Peyer's patch (tissue), 4 donors: ENCODE measurements at places on chromosomes 13 and 19. TPM values are rescaled to one million over a fixed set of nuclear protein-coding genes. Genes with fewer than 3 reads are reported as not detected.
A peak's percentile ranks its signal among the peaks of the same experiment; 100 is the strongest.

The TUBB4A gene
- not detected for total RNA-seq

The ZNF28 gene
- 9.5 TPM for total RNA-seq

The SYNE4 gene
- total RNA-seq, result 0.67 TPM

The PSG3 gene
- not detected for total RNA-seq

The ZNF560 gene
- not detected for total RNA-seq

The VSTM2B gene
- total RNA-seq, result not detected

The ATP4B gene
- not detected for total RNA-seq

GRCh38 chr13:113970810-113971470 lies 2.9 kb downstream of the C13orf46 start:
- H3K4me1 ChIP-seq, result no peaks in the 10 kb centered on the region
- no peak overlapping the region for H3K4me3 ChIP-seq
- no peaks in the 10 kb centered on the region for H3K27me3 ChIP-seq
- H3K27ac ChIP-seq, result no peak overlapping the region

DNA sequence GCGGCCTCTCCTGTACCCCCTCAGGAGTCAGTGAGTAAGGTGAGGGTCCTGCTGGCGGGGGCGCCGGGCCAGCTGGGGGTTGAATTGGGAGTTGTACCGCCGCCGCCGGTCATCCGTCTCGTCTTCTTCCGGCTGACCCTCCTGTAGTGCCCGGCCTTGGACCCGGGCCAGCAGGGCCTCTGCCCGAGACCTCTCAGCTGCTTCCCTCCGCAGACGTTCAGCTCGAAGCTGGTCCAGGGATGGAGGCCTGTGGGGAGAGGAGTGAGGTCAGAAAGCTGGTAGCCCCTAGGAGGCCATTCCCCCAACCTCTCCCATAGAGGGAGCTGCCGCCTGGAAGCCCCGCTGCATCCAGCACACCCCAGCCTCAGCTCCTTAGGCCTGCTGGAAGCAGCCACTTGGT lies 3.8 kb downstream of the LENG1 start:
- no peak overlapping the region for H3K4me3 ChIP-seq
- no peaks in the 10 kb centered on the region for H3K36me3 ChIP-seq
- H3K27ac ChIP-seq, result no peak overlapping the region
- peaks cover 11% of the 10 kb centered on the region for H3K4me1 ChIP-seq
- no peak for DNase-seq

DNA sequence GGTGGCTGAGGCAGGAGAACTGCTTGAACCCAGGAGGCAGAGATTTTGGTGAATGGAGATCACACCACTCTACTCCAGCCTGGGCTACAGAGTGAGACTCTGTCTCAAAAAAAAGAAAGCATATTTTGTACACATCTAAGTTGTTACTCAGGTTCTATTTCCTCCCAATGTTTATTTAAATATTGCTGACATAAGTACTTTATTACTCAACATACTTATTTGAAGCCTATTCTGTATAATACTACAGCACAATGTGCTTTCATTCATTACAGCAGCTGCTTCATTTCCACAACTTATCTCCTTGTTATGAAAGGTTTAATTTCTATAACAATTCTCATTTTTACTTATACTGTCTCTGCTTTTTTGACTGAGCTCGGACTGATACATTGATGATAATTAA lies 495.7 kb downstream of the SLITRK1 start:
- no peak overlapping the region for H3K27ac ChIP-seq
- no peak for DNase-seq
- H3K4me3 ChIP-seq, result no peak overlapping the region
- H3K4me1 ChIP-seq, result no peaks in the 10 kb centered on the region
- no peaks in the 10 kb centered on the region for H3K27me3 ChIP-seq
- no peaks in the 10 kb centered on the region for H3K36me3 ChIP-seq

DNA sequence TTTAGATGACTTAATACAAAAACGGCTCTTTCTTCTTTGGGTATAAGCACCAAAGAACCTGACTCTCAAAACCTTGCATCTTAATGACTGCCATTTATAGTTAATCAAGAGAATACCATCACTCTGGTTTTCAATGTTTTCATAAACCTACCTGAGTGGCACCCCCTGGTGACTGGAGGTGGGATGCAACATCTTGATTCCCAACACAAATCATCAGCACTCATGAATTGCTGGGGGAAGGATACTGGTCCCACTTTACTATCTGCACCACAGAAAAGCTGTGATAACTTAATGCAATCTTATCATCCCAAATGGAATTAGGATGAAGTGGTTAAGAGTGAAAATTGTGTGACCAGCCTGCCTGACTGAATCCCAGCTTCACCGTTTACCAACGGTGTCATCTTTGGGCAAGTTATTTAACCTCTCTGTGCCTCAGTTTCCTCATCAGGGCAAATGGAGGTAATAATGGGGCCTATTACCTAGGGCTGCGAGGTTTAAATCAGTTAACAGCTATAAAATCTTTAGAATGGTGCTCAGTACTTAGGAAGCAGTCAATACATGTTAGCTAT lies 366.4 kb downstream of the KLF12 start:
- H3K27me3 ChIP-seq, result no peaks in the 10 kb centered on the region
- H3K4me3 ChIP-seq, result no peak overlapping the region
- peak; percentile 39 for DNase-seq
- peaks cover 5% of the 10 kb centered on the region for H3K4me1 ChIP-seq

GRCh38 chr19:10842788-10843187 lies 5.4 kb upstream of the C19orf38 start:
- H3K27me3 ChIP-seq, result no peaks in the 10 kb centered on the region
- H3K4me1 ChIP-seq, result no peaks in the 10 kb centered on the region
- no peak overlapping the region for H3K4me3 ChIP-seq
- no peak overlapping the region for H3K27ac ChIP-seq
- no peak for DNase-seq
- no peaks in the 10 kb centered on the region for H3K36me3 ChIP-seq

GRCh38 chr13:85797311-85797710 lies 1.9 kb downstream of the SLITRK6 start:
- no peak overlapping the region for H3K27ac ChIP-seq
- no peak for DNase-seq
- H3K4me1 ChIP-seq, result no peaks in the 10 kb centered on the region

GRCh38 chr19:3248728-3249326 lies 24.4 kb downstream of the CELF5 start:
- no peaks in the 10 kb centered on the region for H3K27me3 ChIP-seq
- no peak for DNase-seq
- H3K36me3 ChIP-seq, result no peaks in the 10 kb centered on the region
- no peak overlapping the region for H3K4me3 ChIP-seq

DNA sequence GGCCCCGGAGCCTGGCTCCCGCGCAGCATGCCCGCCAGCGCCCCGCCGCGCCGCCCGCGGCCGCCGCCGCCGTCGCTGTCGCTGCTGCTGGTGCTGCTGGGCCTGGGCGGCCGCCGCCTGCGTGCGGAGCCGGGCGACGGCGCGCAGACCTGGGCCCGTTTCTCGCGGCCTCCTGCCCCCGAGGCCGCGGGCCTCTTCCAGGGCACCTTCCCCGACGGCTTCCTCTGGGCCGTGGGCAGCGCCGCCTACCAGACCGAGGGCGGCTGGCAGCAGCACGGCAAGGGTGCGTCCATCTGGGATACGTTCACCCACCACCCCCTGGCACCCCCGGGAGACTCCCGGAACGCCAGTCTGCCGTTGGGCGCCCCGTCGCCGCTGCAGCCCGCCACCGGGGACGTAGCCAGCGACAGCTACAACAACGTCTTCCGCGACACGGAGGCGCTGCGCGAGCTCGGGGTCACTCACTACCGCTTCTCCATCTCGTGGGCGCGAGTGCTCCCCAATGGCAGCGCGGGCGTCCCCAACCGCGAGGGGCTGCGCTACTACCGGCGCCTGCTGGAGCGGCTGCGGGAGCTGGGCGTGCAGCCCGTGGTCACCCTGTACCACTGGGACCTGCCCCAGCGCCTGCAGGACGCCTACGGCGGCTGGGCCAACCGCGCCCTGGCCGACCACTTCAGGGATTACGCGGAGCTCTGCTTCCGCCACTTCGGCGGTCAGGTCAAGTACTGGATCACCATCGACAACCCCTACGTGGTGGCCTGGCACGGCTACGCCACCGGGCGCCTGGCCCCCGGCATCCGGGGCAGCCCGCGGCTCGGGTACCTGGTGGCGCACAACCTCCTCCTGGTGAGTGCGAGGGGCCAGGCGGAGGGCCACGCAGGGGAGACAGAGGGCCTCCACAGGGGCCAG lies at the start of gene KL:
TSS of gene KL (plus strand) at position 10 of the 909 bp plus-strand sequence. CDS start at position 28, 18 bp downstream.
- no peaks in the 10 kb centered on the region for H3K27me3 ChIP-seq
- no peaks in the 10 kb centered on the region for H3K36me3 ChIP-seq
- H3K4me3 ChIP-seq, result peak within 1 kb of the TSS; percentile 54
- H3K27ac ChIP-seq, result peak within 1 kb of the TSS; percentile 77
- DNase-seq, result peak; percentile 65

DNA sequence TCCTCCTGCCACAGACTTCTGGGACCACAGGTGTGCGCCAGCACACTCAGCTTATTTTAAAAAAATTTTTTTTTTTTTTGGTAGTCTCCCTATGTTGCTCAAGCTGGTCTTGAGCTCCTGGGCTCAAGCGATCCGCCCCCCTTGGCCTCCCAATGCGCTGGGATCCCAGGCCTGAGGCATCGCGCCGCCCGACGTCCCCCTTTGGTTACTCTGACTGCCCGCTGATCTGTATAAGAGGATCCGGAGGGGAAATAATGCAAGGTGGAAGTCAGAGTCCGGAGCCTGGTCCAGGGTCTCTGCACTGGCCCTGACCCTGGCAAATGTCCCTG lies 486 bp upstream of the ZNF805 start:
- DNase-seq, result no peak
- H3K4me1 ChIP-seq, result no peaks in the 10 kb centered on the region
- H3K4me3 ChIP-seq, result peak overlapping the region; percentile 88
- H3K27me3 ChIP-seq, result no peaks in the 10 kb centered on the region
- peak overlapping the region; percentile 86 for H3K27ac ChIP-seq
- H3K36me3 ChIP-seq, result peaks cover 14% of the 10 kb centered on the region

- DNase-seq, result no peak
- H3K27ac ChIP-seq, result no peak overlapping the region
- H3K4me1 ChIP-seq, result peaks cover 11% of the 10 kb centered on the region
- H3K36me3 ChIP-seq, result no peaks in the 10 kb centered on the region
- H3K4me3 ChIP-seq, result no peak overlapping the region
Observed at GRCh38 chr19:39915848-39916215, 18.6 kb downstream of the FCGBP start.

- no peaks in the 10 kb centered on the region for H3K36me3 ChIP-seq
- H3K4me1 ChIP-seq, result no peaks in the 10 kb centered on the region
- no peak overlapping the region for H3K4me3 ChIP-seq
- H3K27ac ChIP-seq, result no peak overlapping the region
Observed at GRCh38 chr19:54339646-54340358, 840 bp upstream of the LILRA4 start.

- H3K27me3 ChIP-seq, result no peaks in the 10 kb centered on the region
- H3K27ac ChIP-seq, result no peak overlapping the region
- H3K36me3 ChIP-seq, result no peaks in the 10 kb centered on the region
- H3K4me3 ChIP-seq, result no peak overlapping the region
Observed at GRCh38 chr13:105990256-105990958, 545.1 kb downstream of the EFNB2 start.

DNA sequence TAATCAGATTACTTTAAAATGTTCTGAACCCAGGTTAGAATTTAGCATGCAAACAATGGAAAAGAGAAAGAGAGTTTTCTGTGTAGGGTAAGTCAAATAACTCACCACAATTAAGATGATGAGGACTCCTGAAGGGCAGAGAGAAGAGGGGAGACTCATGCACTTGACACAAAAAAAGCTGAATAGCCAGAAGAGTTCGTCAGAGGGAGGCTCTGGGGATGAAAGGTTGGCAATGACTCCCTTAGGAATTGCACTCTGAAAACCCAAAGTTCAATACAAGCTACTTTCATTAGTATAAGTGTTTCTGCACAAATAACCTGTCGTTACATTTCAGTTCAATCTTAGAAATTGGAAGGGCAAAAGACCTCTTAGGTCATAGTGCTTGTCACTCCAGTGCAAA lies 434.4 kb upstream of the PCDH9 start:
- H3K4me1 ChIP-seq, result no peaks in the 10 kb centered on the region
- no peak overlapping the region for H3K27ac ChIP-seq
- no peaks in the 10 kb centered on the region for H3K27me3 ChIP-seq
- no peak for DNase-seq

GRCh38 chr13:45807520-45808099 lies 43.9 kb downstream of the SIAH3 start:
- H3K36me3 ChIP-seq, result no peaks in the 10 kb centered on the region
- no peak overlapping the region for H3K4me3 ChIP-seq
- no peaks in the 10 kb centered on the region for H3K4me1 ChIP-seq
- DNase-seq, result no peak

DNA sequence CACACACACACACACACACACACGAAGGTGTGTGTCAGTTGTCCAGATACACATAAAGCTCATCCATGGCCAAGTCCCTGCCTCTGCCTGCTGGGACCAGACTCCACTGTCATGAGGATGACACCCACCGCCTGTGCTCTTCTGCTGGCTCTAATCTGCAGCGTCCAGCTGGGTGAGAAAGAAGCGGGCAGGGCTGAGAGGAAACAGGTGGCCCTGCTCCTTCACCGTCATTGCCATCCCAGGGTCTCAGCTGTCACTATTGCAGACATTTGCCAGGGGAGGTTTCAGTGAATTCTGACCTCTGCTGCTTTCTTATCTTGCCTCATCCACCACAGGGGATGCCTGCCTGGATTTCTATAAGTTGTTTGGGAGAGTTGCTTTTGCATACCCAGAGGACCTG lies 31.4 kb downstream of the SCGB2B2 start:
- no peaks in the 10 kb centered on the region for H3K27me3 ChIP-seq
- no peak for DNase-seq
- no peaks in the 10 kb centered on the region for H3K36me3 ChIP-seq
- no peaks in the 10 kb centered on the region for H3K4me1 ChIP-seq
- no peak overlapping the region for H3K27ac ChIP-seq

DNA sequence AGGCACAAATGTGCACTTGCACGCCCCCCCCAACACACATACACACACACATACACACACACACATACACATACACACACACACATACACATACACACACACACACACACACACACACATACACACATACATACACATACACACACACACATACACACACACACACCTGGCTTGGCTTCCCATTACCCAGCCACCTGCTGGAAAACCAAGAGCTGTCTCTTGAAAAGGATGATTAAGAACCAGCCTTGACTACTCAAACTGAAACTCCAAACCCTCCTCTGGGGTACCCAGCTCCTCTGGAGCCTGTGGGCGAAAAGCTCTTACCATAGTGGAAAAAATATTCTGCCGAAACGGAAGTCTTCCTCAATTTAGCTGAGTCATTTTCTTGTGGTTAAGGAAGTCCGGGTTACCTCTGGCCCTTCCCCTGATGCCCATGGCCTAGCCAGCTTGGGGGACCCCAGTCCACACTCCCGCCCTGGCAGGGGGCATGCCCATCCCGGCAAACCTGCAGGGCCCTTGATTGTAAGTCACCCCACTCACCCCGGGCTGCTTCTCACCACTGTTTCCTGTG lies 21.9 kb downstream of the CEBPA start:
- H3K27me3 ChIP-seq, result no peaks in the 10 kb centered on the region
- no peak overlapping the region for H3K27ac ChIP-seq
- DNase-seq, result no peak
- no peaks in the 10 kb centered on the region for H3K36me3 ChIP-seq
- H3K4me3 ChIP-seq, result no peak overlapping the region
- H3K4me1 ChIP-seq, result no peaks in the 10 kb centered on the region

- H3K27me3 ChIP-seq, result no peaks in the 10 kb centered on the region
- no peaks in the 10 kb centered on the region for H3K4me1 ChIP-seq
- H3K36me3 ChIP-seq, result no peaks in the 10 kb centered on the region
- no peak overlapping the region for H3K4me3 ChIP-seq
- no peak overlapping the region for H3K27ac ChIP-seq
Observed at GRCh38 chr19:34118879-34119748, 53.2 kb upstream of the LSM14A start.
